ENCODE measurements at places on chromosomes 6 and 20.
A peak's percentile ranks its signal among the peaks of the same experiment; 100 is the strongest.

GRCh38 chr6:78192057-78192456, 539.2 kb downstream of the MEI4 start:
- DNase-seq: no peak

- DNase-seq: no peak
Observed at GRCh38 chr20:64226686-64227580, 28.6 kb upstream of the PCMTD2 start.

DNA sequence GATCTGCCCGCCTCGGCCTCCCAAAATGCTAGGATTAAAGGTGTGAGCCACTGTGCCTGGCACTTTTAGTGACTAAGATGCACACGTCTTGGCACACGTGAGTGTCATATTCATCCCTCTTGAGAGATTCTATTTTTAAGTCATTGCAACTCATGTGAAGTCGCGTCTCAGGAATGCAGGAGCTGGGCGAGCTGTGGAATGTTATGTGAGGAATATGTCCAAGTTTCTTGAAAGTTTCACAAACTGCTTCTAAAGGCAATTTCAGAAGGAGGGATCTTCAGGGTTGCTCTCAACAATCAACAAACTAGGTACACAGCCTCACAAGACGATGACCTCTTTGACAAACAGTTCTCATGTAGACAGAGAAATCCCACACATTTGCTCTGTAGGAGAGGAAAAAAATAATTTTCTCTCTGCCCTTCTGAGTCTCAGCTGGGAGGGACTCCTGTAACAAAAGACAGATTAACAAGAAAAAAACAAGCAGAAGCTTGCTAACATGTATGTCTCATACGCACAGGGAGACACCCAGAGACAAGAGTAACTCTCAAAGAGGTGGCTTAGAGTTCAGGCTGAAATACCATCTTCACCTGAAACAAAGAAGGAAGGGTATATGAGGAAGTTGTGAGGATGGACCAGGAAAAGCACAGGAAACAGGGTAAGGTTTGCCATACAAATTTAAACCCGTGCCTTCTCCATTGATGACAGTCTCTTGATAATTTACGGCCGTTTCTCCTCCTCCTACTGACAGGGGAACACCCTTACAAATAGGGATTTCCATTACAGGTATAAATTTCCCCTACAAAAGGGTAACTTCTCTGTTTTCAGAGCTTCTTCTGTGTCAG, 45.3 kb upstream of the FAM50B start:
- peak; percentile 89 for DNase-seq

GRCh38 chr20:34581341-34582184, 23.0 kb downstream of the MAP1LC3A start:
- peak; percentile 42 for DNase-seq

DNA sequence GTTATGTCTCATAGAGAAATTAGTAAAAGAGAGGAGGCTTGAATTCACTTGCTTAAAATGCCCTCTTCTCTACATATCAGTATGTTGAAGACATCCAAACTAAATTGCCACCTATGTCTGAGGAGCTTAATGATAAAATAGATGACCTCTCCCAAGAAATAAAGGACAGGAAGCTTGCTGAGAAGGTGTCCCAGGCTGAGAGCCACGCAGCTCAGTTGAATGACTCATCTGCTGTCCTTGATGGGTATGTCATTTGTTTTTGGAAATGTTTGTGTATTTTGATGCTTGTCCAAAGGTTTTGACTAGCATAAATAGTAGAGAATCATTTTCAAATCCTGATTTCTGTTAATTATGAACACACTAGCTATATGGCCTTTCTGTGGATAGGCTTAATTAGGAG, 307.7 kb downstream of the ARHGAP18 start:
- DNase-seq: peak; percentile 2

DNA sequence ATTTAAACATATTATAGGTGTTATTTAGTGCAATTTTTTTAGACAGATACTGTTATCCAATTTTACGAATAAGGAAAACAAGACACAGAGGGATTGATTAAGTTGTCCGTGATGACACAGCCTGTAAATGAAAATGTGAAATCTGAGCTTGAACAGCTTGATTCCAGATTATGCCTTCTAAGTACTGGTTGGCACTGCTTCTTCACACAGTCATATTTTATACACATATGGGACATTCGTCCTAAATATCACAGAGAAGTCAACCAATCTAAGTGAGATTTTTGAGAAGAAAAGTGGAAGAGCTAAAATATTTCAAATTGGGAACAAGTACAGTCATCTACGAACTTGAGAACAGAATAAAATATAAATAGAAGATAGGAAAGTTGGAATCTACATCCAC, 756.3 kb downstream of the BCKDHB start:
- DNase-seq: no peak

DNA sequence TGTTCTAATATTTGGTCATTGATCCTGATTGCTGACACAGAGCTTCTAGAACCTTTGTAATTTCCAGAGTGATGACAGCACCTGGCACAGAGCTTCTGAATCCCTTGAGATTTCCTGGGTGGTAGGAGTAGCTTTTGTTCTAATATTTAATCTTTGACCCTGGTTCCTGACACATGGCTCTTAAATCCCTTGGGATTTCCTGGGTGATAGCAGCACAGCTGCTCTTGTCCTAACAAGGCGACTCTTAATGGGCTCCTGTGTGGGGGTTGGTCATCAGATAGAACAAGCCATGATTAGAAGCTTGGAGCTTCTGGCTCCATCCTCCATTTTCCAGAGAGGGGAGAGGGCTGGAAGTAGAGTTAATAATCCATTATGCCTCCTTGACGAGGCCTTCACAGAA, 18.4 kb downstream of the GMPR start:
- DNase-seq: no peak

GRCh38 chr6:33251395-33252012, 20.2 kb downstream of the VPS52 start:
- DNase-seq: no peak
